ENCODE measurements at places on chromosomes 1 and 21.

DNA sequence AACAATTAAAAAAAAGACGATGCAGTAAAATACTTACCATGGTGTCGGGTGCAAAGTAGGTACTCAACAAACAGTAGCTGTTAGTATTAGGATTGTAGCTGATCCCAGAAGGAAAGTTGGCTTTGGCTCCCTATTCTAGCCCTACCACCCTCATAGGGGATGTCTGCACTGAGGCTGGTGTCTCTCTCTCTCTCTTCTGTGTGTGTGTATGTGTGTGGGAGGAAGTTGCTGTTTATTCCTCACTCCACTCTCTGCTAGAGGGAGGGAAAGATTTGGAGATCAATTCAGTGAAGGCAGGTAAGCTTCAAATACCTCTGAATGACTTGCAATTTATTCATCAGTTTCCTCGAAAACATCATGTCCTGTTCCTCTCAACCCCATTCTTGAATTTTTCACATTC lies 124.4 kb downstream of the PTPRU start:
- DNase-seq: no peak

DNA sequence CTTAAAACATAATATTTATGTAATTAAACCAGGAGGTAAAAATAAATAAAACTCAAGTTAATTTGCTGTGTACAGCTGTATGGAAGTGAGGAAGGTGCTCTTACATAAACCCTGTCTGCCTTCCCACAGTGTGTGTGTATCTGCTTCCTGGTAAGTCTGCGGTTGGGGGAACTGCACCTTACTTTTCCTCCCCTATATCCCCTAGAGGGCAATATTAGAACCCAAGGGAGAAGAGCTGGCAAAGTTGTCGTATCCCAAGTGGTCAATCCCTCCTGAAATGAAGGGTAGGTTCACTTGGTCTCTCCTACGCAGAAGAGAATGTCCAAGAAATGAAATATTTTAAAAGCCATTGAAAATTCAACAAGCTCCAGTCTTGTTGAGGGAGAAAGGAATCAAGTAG lies 17.8 kb upstream of the JAK1 start:
- no peak for DNase-seq

- no peak for DNase-seq
Measured at GRCh38 chr1:244002721-244003120, 48.4 kb upstream of the ZBTB18 start.

GRCh38 chr1:151156515-151156819 lies at the start of gene TNFAIP8L2:
Gene TNFAIP8L2 (plus strand): TSS chr1:151156649. CDS start chr1:151158698, 2,049 bp downstream.
- no peak for DNase-seq

DNA sequence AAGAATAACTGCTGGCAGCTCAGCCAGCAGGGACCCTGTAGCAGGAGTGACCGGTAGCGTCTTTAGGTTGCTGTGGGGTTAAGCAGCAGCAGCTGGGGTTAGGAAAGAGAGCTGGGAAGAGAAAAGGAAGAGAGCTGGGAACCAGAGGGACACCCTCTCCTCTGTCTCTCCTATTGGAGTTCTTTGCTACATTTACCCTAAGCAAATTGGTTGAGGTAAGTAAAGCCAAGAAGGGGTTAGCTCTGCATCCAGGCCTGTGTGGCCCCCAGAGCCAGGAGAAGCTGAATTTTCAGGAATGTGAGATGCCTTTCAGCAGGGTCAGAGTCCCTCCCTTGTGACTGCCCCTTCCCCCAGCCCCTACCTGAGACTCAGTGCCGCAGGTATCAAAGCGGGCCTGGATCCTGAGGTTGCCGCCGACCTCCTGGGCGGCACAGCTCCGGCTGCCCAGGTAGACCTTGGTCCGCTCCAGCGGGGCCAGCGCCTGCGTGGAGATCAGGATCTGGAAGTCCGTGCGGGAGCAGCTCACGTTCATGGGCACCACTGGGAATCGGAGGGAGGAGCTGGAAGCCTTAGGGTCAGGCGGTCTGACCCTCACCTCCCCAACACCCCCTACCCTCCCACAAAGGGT lies 16.4 kb downstream of the CDCP2 start:
- no peak for DNase-seq

DNA sequence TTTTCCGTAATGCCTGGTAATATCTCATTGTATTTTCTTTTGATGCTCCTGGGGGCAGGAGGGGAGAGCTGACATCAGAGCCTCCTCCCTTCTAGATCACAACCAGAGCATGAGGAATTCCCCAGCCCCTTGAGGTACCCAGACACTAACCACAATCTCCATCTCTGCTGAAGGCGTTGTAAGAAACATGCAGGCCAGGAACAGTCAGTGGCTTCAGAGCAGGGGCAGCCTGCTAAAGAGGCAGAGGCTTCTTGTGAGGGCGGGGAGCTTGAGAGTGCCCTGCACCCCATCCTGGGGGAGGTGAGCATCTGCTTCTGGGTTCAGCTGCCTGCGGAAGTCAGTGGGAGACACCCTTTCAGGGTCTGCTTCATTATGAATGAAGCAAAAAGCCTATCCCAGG lies 19.0 kb downstream of the MAPKAPK2 start:
- no peak for DNase-seq

DNA sequence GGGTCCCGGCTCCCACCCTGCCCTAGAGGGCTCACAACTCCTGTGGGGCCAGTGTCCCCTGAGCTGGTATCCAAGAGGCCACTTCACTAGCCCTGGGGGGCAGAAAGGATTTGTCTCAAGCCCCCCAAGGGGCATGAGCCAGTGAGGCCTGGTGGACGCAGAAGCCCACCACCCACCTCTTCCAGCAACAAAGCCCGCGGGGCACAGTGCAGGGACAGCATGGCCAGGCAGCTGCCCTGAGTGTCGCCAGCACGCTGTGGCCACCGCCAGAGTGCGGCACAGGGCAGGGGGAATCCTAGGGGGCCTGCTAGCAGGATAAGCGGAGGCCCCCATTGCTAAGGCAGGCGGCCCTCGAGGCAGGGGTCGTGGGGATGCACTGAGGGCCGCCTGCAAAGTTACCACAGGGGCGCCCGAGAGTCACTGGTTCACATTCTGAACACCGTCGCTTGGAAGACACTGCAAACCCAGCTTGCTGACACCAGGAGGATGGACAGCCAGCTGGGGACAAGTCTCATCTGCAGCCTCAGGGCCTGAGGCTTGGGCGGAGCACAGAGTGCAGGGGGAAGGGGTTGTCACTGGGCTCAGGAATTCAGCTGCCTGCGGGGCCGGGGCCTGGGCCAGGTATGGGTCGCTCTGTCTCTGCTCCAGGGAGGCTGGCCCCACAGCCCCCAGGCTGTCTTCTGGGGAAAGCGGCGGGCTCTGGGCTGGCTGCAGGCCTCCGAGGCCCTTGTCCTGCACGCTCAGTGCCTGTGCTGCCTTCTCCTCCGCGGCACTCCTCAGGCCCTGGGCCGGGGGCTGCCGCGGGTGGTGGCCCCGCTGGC lies 26.8 kb downstream of the SLC19A1 start:
- no peak for DNase-seq

- no peak for DNase-seq
Measured at GRCh38 chr21:44910229-44911067, 10.3 kb downstream of the ITGB2 start.

- DNase-seq: no peak
Measured at GRCh38 chr1:222373216-222373615, 174.7 kb downstream of the HHIPL2 start.

- no peak for DNase-seq
Measured at GRCh38 chr1:80919426-80919825, 881.3 kb upstream of the ADGRL2 start.

DNA sequence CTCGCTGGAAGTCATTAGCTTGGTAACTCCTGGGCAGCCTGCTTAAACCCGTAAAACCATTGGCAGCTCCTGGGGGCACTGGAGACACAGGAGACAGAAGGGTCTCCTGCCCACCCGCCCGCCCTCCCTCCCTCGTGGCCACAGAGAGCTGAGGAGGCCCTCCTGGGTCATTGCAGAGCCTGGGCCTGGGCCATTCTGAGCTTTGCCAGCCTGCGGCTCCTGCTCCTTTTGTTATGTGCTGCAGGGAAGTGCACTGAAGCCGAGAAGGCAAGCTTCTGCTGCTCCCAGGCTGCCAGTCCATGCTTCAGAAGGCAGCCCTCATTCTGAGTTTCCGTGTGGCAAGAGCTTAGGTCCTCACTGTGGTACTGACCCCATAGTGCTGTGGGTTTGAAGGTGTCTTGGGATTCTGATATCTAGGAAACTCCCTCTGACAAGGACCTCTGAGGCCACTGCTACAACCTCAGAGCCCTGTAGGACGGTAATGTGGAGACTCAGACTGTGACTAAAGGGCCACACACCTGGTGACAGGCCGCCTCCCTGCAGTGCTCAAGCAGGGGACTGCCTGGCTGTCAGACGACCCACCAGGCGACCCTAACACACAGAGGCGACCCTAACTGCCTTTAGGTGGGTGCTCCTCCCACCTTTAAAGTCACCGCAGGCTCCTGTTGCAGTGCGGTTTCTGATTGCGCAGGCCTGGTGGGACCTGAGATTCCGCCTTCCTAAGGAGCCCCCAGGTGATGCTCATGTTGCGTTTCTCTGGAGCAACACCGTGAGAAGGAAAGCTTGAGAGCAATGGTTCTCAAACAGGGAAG lies 118.7 kb downstream of the IER5 start:
- no peak for DNase-seq

DNA sequence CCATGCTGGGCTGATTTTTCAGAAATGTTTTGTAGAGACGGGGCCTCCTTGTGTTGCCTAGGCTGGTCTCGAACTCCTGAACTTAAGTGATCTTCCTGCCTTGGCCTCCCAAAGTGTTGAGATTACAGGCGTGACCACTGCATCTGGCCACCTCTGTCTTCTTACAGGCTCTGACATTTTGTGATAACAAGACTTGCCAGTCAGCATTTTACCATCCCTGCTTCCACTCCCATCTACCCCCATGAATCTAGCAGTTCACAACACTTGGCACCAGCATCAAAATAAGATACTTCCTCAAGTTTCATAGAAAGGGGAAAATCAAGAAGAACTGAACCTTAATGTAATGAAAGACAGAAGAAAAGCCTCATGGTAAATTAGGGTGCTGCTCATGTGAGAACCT lies 32.4 kb downstream of the SLC35F3 start:
- no peak for DNase-seq

DNA sequence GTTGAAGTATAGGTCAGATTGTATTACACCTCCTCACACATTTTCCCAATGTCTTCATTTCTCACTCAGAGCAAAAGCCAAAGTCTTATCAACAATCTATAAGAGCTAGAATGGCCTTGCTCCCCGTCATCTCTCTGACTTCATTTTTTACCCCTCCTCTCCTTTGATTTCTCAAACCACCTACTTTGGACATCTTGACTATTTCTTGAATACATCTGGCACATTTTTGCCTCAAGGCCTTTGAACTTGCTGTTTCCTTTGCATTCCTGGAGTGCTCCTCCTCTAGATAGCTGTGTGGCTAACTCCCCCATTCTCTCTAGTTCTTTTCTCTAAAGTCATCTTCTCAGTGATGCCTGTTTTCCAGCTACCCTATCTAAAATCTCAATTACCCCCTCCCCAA lies 7.2 kb upstream of the XCL2 start:
- no peak for DNase-seq

DNA sequence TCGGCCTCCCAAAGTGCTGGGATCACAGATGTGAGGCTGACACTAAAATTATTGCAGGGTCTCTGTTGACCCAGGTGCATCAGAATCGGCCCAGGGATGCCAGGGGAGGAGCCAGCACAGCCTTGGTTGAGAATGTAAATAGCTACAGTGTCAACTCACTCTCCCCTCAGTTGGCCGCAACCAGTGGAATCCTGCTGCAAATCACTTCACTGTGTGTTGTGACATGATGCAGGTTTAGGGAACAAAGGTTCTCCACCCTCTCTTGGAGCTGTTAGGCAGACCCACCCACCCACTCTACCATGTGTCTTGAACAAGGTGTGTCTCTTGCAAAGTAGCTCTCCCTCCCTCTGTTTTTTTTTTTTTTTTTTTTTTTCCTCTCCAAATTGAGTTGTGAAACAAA lies 60.5 kb upstream of the SOD1 start:
- no peak for DNase-seq

- no peak for DNase-seq
Measured at GRCh38 chr1:155044365-155044764, 6.8 kb upstream of the ADAM15 start.

DNA sequence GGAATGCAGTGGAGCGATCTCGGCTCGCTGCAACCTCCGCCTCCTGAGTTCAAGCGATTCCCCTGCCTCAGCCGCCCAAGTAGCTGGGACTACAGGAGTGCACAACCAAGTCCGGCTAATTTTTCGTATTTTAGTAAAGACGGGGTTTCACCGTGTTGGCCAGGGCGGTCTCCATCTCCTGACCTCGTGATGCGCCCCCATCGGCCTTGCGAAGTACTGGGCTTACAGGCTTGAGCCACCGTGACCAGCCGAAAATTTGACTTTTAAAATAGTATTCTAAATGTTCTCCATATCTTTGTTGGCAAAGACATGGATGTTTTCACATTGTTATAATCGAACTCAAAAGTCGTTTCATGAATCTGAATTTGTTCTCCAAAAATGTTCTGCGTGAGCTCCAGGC lies 36.7 kb upstream of the SMYD2 start:
- no peak for DNase-seq

GRCh38 chr1:229385853-229386456 lies 43.1 kb upstream of the CCSAP start:
- DNase-seq: no peak

DNA sequence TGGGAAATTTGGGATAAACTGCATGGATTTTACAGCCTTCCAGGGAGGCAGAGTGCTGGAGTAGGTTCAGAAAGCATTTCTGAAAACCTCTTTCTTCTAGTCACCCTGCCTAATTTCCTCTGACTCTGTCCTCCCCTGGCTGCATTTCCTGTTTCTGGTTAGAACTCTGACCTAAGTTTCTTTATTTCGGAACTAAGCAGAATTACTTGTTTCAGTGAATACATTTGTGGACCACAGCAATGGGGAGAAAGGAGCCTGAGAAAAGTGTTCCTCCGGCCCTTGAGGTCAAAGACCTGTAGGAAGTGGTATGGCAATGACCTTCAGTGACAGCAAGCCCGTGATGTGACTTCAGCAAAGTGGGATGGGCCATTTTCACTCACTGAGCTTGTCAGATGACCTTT lies 173.4 kb upstream of the RUNX1 start:
- DNase-seq: no peak

DNA sequence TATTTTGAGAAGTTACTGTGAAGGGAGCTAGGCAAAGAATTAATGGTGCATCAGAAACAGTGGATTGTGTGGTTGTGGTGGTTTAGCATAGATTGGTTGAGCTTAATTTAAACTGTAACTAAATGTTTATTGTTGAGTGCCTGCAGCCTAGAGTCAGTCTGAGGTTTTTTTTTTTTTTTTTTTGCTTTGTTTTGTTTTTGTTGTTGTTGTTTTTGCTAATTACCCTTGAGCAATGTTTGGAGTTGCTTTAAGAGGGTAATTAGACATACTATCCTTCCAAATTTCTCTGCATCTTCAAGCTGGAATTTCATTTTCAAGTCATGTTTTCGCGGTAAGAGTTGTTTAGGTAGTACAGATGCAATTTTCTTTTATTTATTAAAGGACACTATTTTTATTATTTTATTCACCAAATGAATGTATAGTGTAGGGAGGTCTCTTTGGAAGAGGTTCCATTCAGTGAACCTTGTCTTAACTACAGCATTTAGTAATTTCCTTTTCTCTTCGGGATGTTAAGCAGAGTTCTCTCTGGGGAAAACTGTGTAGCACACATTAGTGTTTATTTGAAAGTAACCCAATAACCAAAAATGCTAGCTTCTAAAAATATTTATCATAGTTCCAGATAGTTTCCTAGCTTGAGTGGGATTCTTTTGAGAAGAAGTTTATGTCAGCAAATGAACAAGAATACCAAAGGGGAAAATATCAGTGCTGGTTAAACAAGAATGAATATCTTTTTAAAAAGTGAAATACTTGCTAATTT lies 82.3 kb downstream of the CLIC4 start:
- no peak for DNase-seq

GRCh38 chr1:53681351-53681976 lies 57.5 kb downstream of the GLIS1 start:
- no peak for DNase-seq
